Fibroblast of skin of left biceps (primary cell): ENCODE measurements at places on chromosomes 3 and 15.

DNA sequence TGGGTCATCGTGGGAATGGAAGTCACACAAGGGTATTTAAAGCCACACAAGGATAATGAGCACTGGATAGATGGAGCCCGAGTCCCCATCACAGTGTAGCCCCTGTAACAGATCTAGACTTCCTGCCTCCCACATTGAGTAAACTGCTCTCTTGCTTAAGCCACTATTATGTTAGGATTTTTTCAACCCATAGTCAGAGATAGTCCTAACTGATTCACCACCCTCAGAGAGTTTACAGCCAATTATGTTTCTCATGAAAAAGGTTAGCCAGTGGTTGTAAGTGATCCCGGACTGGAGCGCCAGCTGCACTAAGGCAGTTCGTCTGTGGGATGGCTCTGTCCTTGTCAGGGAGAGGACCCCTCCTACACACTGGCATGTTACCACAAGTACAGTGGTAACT lies 77.0 kb downstream of the KLF13 start:
- DNase-seq = no peak

DNA sequence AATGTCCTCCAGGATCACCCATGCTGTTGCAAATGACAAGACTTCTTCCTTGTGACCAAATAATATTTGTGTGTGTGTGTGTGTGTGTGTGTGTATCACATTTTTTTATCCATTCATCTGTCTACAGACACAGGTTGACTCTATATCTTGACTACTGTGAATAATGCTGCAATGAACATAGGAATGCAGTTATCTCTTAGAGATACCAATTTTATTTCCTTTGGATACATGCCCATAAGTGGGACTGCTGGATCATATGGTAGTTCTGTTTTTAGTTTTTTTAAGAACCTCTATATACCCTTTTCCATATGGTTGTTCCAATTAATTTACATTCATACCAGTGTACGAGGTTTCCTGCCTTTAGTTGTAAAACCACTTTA lies 41.7 kb downstream of the GPR176 start:
- no peak for DNase-seq

DNA sequence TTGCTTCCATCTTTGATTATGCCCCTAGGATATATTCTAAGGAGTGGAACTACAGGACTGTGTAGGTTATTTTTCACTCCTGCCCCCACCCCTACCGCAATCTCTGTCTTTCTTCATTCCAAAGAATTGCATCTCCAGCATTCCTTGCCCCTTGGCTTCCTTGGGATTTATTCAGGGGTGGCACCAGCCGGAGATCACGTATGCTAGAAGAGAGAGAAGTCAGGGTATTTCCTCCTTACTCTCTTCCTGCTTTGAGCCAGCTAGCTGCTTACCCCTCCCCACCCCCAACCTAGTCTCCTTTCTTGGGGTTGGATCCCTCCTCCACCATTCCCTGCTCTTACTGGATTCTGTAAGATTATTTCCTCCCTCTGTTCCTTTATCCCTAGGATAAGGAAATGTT lies 35.0 kb upstream of the DENND4A start:
- no peak for DNase-seq

DNA sequence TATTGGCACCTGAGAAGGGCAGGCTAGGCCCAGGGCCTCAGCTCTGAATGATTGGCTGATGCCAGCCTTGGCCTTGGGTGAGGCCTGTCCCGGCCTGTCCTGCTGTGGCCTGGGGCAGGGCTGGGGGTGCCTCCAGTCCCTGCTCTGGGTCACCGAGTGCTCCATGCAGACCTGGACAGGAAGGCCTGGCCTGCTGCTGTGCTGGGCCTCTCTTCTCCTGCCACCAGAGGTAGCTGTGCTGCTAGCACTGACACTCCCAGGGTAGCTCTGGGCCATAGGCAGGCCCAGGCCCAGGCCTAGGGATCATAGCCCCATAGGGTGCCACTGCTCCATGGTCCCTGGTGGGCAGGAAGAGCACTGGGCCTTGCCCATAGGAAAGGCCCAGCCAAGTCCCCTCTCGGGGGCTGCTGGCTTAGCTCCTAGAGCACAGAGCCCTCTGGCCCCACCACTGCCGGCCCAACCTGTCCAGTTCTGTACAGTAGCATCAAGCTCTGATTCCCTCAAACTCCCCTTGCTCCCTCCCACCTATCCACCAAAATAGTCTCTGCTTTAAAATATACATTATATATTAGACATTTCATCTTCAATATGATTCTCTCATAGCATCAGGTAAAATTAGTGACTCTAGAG lies 18.2 kb downstream of the ABTB1 start:
- DNase-seq = no peak

DNA sequence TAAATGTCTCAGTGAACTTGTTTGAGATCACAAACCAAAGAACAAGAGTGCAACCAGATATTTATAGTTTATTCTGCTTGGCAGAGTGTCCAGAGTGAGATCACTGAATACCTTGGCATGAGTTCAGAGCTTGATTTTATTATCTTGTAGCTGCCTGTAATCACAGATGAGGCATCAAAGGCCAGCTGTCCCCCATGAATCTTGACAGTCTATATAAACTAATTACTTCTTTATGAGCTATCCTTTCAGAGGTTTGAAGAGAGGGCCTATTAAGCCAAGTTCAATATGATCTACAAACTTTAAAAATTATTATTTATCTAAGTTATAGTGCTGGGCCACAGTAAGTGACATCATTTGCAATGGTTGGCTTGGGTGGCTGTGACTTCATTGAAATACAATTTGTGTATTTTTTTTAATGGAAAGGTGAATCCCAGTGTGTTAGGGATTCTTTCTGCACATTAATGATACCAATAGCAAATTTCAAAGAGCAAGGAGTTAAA lies 251.5 kb downstream of the CLSTN2 start:
- DNase-seq = peak; percentile 21

GRCh38 chr3:182967218-182968204 lies 12.8 kb downstream of the DCUN1D1 start:
- no peak for DNase-seq

GRCh38 chr3:47984075-47984728 lies 32.0 kb downstream of the MAP4 start:
- DNase-seq = peak; percentile 51

DNA sequence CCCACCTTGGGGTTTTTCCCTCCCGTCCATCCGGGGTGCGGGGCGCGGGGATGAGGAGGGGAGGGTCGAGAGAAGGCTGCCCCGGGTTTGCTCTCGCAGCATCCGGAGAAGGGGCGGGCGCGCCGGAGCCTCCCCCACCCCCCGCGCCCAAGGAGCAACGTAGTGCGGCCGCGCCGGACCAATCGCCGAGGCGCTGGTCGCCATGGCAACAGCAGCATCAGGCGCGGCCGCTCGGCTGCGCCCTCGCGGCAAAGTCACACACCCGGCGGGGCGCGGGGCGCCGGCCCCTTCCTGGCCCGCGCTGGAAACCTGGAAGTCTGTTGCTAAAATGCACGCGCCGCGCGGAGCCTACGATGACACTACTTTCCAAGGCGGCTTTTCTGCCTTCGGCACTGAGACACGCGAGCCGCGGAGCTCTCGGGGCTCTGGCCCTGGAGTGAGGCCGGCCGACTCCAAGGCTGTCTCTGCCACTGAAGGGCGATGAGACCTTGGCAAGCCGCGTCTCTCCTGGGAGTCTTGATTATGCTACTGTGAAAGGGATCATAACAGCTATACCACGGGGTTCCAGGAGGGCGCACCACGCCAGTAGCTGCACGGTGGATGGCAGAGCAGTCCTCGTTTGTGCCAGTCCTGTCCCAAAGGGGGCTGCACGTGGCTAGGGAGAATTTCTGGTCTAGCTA lies at the start of gene IQSEC1:
Gene IQSEC1 (minus strand): TSS at position 104 of the 680 bp plus-strand sequence. CDS start 415 bp downstream, outside the sequence.
- no peak for DNase-seq

GRCh38 chr3:112355307-112355687 lies 22.3 kb downstream of the CD200 start:
- DNase-seq = no peak

GRCh38 chr15:35559683-35560082 lies 13.7 kb upstream of the DPH6 start:
- DNase-seq = no peak

GRCh38 chr15:85408270-85408746 lies 27.9 kb downstream of the AKAP13 start:
- DNase-seq = no peak

- DNase-seq = no peak
These were observed 287.6 kb downstream of the EPHB1 start for GRCh38 chr3:135082706-135083105.

DNA sequence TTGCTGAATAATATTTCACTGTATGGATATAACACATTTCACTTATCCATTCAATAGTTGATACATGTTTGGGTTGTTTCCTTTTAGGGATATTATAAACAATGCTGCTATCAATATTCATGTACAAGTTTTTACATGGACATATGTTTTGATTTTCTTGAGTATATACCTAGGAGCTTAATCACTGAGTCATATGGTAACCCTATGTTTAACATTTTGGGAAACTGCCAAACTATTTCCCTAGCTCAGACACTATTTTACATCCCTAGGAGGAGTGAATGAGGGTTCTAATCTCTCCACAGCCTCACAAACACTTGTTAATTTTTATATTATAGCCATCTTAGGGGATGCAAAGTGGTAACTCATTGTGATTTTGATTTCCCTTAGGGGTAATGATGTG lies 66.0 kb downstream of the GPR156 start:
- no peak for DNase-seq

DNA sequence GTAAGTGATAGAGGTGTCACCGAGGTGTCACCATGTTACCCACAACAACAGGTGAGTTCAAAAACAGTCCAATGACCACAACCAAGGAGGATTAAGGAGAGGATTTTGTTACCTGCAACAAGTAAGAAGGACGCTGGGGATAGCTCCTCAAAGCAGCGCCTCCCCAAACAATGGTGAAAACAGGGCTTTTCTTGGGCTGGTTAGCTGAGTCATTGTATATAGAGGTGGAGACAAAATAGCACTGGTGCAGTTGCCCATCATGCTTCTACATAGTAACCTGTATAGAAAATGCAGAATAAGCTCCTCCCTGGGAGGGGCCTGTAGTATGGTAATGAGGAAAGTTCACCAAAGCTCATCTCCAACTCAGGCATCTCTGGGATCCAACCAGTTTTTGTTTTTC lies 116.9 kb upstream of the EIF1B start:
- no peak for DNase-seq

DNA sequence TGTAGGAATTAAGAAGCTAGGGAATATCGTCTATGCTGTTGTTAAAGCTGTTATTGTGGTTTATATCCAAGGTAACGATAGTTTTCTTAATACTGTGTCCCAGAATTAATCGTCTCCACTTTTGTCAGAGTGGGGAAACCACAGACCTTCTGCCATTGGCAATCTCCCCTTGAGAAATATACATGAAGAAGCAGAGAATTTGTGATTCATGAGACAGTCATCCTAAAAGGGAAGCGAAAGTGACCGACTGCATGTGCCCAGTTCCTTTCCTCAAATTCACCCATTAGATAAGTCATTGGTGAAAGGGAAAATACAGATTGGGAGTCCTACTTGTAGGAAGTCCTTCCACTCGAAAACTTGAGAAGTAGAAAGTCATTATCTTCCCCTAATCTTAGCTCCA lies 26.6 kb downstream of the DIPK2A start:
- DNase-seq = no peak

- no peak for DNase-seq
These were observed 19.9 kb downstream of the ATP13A3 start for GRCh38 chr3:194466761-194467356.

DNA sequence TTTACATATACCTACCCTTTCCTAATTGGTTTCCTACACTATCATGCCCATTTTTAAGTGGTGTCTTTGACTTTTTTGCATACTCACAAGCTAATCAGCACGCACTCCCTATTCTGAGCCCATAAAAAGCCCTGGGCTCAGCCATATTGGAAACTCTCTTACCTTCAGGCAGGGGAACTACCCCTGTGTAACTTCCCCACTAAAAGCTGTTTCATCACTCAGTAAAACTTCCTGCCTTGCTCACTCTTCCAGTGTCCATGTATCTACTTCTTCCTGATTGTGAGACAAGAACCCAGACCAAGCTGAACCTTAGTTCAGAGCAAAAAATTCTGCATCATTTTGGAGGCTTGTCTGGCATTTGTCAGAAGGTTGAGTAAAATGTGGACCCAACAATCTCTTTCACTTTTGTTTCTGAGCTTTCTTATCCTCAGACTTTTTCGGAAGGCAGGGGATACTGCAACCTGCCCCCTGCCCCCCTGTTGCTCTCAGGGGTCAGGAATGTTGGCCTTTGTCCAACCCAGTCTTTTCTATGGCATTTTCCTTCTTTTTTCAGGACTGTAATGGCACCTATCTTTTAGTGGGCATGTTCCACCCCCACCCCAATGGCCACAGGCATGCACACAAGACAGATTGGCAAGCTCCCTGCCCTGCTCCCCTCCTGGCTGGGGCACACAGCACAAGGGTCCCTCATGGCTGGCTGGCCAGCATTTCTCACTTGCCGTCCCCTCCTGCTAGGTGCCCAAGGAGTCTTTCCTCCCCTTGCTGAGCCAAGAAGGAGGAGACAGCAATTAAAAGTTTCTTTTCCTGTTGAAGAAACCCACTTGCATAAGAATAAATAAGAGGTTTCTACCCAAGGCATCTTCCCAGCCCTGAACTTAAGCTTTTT lies 26.3 kb upstream of the TMEM45A start:
- no peak for DNase-seq
